Activated CD8-positive, alpha-beta memory T cell treated with anti-CD3 and anti-CD28 coated beads, Interleukin-2, amount 50 U/mL, for 48 hours (primary cell): ENCODE measurements at places on chromosomes 2 and 18.

DNA sequence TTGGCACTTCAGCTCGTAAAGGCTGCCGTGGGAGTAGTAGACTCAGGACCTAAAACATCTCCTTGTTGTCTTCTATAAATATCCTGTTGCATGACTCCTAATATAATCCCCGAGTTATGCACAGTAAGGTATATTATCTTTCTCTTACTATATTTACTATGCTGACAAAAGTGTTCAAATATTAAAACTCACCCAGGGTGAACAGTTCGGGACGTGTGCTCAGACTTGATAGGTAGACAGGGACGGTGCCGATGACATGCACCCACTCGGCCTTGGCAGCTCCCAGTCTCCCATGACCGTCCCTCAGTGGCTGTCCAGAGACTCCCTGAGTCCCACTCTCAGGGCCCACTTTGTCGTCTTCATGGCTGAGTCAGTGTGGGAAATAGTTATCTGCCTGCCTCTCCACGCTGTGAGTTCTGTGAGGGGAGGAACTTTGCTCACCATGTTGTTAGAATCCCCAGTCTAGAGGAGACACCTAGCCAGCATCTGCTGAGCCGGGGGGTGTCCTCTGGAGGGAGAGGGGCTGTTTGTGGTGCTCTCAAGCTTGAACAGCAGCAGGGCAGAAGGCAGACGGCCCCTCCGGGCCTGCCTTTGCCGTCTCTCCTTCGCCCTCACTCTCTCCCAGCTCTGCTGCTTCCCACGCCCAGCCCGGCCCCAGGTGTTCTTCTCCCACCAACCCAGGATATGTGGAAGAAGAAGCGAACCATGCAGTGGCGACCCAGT is 75.0 kb downstream of the DGKD start:
- peak; percentile 40 for DNase-seq

GRCh38 chr2:174442546-174443510 is 44.0 kb downstream of the GPR155 start:
- no peak for DNase-seq

- no peak for DNase-seq
Measured at GRCh38 chr2:228017784-228018183, 146.4 kb downstream of the DAW1 start.

DNA sequence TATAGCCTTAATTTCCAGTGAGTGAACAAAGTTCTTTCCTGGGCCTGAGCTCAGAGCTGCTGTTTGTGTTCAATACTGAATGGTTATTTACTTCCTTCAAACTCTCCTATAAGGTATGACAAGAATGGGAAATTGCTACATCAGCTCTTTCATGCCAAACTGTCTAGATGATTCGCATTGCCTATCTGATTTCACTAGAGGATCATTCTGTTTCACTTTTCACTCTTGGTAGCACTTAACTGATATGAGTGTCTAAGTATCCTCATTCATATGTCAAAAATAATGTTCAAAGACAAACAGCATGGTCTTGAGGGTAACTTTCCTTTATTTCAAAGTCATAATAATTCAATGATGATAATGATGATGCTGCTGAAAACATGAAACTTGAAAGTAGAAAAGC is 32.9 kb upstream of the SCG2 start:
- DNase-seq, result no peak

- DNase-seq, result no peak
Measured at GRCh38 chr2:59307196-59307595, 1066.1 kb upstream of the FANCL start.

- DNase-seq, result no peak
Measured at GRCh38 chr2:174245065-174245464, 3.3 kb downstream of the OLA1 start.

- no peak for DNase-seq
Measured at GRCh38 chr2:40445467-40445866, 6.4 kb downstream of the SLC8A1 start.

DNA sequence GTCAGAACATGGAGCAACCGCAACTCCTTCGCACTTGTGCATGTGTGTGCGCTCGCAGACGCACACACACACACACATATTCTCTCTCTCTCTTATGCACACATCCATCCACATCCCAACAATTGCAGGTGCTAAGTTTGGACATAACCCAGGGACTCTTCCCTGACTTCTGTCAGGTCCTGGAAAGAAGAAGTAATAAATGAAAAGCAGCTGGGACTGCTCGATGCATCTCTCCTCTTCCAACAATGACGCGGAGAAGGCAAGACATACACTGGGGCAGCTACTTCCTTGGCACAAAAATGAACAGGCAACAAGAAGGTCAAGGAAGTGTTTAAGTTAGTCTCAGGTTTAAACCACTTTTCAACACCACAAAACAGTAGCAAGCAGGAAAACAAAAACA is 23.6 kb downstream of the STARD7 start:
- no peak for DNase-seq

DNA sequence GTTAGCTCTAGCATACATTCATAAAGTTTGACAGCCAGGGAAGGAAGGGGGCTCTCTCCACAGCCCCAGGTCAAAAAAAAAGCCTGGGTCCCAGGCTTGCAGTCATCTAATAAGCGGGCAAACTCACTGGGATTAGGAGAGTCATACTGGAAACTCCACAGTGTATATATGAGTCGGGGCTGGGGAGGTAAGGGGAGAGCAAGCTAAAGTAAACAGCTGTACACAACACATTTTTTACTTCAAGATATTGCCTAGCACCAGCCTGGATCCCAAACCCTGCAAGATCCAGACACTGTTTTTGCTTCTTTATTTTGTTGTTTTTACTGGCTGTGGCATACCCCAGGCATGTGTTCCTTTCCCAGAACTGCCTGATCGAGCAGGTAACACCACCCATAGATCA is 291.3 kb upstream of the TANK start:
- no peak for DNase-seq

DNA sequence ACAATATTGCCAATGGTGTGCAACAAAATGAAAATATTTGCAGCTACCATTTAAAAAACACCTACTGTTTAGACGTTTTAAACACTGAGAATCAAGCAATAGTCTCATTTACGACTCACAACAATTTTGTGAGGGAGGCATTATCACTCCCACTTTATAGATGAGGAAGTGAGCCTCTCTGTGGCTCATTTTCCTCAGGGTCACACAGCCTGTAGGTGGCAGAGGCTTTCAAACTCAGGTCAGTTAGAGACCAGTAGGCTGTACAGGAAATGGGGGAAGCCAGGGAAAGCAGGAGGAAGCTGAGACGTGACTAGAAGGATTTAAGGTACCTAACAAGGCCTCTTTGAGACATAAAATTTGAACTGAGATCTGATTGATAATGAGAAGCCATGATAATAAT is 95.0 kb upstream of the ZNF521 start:
- no peak for DNase-seq

DNA sequence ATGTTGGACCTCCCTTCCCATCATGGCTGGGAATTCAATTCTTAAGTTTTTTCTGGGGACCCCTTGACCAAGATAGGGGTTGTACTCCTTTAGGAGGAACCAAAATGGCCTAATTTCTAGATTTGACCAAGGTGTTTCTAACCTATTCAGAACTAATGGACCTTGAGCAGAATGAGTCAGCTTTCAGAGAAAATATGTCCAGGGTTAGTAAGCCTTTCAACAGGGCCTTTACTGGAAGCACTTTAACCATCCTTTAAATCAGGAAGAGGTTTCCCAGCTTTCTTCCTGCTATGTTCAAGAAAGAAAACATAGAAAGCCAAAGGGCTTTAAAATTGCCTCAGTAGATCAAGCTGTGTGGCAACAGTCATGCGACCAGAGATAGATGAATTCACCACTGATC is 1184.9 kb upstream of the ACVR2A start:
- no peak for DNase-seq

GRCh38 chr18:62165583-62165982 is 21.3 kb downstream of the PIGN start:
- DNase-seq, result no peak

DNA sequence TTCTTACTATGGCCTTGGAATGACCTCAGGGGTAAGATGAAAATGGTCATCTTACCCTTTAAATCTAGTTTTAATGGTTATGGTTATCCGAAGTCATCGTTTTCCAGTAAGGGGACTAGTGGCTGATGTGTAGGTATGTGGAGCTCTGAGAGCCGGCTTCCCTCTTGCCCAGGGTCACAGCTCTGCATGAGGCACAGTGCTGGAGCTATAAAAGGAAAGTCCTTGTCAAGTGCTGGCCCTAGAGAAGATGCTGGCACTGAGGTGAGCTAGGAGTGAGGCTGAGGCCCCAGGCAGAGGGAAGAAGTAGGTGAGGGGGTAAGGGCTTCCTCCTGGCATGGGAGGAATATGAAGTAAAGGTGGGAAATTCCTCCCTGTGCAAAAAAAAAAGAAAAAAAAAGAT is 35.0 kb downstream of the SMARCAL1 start:
- no peak for DNase-seq

GRCh38 chr2:223865124-223865523 is 27.7 kb upstream of the AP1S3 start:
- no peak for DNase-seq

- DNase-seq, result peak; percentile 92
Measured at GRCh38 chr18:13823707-13824395, at the start of gene MC5R. MC5R (plus strand) TSS chr18:13824149; CDS start chr18:13825766, 1,617 bp downstream.

- DNase-seq, result no peak
Measured at GRCh38 chr2:48548840-48549239, 18.9 kb downstream of the STON1 start.

DNA sequence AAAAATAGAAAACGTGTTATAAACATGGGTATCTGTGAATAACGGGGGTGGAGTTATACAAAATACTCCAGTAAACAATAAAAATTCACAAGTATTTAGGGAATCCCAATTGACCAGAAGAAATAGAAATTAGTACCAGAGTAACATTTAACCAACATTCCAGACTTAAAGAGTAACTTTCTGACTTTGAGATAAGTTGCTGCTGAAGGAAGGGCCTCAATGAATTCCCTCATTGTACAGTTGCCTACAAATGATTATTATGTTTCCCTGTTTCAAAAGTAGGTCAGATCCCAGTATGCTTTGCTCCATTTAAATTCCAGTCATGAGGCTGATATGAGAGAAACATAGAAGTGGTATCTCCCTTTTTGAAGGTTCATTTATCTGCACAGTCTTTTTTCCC is 88.3 kb upstream of the KCNH7 start:
- no peak for DNase-seq

DNA sequence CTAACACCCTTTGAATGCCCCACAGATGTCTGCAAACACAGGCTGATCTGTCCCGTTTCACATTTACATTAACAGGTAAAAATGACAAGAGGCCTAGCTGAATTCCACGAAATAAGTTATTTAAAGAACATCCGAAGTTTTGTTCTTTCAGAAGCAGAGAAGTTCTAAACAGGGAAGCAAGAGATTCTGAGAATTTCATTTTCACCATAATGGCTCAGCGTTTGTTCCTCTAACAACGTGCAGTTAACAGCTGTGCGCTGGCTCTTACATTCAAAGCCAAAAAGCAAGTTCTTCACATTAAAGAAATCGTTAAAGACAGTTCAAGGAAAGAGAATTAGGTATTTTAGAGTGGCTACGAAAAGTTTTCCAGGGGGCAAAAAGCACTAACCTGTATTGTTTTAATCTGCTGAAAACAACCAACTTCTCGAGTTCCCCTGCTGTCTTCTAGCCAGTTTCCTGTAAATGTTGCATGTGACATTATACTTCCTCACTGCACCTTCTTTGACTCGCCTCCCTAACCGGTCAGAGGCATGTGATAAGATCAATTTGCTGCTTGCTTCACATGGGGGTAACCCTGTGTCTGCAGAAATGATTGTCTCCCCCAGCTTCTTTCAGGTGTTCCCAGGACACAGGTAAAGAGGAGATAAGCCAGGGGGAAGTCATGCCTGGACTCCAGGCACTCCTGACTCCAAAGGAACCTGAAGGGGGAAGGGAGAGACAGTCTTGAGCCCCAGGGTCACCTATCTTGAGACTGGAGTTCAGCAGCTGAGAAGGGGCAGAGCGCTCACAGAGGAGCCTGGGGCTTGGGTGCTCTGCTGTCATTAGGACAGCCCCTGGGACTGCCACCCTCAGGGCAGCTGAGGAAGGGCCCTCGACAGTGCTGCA is 36.8 kb upstream of the WIPF1 start:
- peak; percentile 67 for DNase-seq

DNA sequence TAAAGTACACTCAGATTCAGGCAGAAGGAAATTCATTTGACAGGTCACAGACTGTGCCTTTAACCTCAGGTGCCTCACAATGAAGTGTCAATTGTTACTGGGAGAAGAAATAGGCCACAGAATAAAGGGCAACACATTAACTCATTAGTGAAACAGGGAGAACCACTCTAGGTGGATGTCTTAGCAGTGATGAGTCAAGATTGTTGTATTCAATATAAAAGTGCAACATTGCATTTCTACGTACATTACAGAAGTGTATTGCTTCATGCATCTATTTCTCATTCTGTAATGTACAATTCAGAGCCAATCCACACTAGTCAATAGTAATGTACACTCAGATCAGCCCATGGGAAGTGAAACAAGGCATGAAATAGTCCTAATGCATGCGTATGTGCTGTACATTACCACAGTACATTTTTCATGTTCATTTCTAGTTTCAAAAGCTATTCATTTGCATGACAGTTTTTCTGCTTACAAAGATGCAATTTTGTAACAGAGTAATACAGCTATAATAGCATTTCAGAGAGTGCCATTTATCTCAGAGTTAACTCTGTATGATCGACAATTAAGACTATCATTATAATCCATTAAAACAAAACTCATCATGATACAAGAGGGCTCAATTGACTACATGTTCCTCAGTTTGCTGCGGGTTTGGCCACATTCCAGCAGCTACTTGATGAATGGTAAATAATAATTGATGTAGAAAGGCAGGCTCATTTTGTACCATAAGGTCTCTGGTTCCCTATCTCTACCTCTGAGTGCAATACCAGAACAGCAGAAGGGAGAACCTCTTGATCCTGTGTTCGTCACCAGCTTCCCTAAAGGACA is 12.2 kb upstream of the ARL5A start:
- no peak for DNase-seq

DNA sequence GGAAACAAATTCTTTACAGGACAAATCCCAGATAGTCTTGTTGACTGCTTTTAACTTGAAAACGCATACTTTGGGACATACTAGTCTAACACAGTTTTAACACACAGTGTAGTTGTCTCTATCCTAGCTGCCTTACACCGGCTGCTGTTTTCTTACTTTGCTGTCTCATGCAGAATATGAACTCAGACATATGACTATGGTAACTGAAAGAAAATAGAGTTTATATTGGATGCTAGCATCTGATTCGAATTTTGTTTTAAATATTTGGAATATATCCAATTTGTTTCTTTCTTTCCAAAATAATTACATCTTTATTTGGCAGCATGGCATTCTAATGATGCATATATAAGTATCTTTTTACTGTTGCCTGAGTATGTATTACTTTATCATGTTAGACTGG is 69.8 kb downstream of the ANKRD12 start:
- no peak for DNase-seq

- DNase-seq, result no peak
Measured at GRCh38 chr18:10089881-10090280, 176.1 kb downstream of the VAPA start.

DNA sequence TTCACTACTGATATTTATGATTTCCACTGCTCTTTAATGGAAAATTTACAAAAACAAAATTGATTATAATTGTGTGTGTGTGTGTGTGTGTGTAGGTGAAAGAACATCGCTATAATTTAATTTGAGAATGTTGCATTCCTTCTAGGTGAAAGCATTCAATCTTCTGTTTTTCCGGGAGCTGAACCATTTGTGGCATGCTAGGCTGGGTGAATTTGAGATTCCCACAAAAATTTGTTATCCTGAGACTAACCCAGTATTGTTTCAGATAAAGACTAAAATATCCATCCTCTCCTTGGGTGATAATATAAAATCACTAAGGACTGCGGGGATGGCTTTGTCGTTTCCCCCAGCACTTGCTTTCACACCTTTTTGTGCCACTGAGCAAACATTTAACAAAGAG is 911.2 kb upstream of the PIK3C3 start:
- DNase-seq, result no peak

GRCh38 chr2:65351948-65352595 is 80.3 kb downstream of the SPRED2 start:
- DNase-seq, result no peak
